ENCODE measurements at places on chromosomes 5 and 9. TPM values are rescaled to one million over a fixed set of nuclear protein-coding genes. Genes with fewer than 3 reads are reported as not detected.

Gene PGM5
- not detected for total RNA-seq

DNA sequence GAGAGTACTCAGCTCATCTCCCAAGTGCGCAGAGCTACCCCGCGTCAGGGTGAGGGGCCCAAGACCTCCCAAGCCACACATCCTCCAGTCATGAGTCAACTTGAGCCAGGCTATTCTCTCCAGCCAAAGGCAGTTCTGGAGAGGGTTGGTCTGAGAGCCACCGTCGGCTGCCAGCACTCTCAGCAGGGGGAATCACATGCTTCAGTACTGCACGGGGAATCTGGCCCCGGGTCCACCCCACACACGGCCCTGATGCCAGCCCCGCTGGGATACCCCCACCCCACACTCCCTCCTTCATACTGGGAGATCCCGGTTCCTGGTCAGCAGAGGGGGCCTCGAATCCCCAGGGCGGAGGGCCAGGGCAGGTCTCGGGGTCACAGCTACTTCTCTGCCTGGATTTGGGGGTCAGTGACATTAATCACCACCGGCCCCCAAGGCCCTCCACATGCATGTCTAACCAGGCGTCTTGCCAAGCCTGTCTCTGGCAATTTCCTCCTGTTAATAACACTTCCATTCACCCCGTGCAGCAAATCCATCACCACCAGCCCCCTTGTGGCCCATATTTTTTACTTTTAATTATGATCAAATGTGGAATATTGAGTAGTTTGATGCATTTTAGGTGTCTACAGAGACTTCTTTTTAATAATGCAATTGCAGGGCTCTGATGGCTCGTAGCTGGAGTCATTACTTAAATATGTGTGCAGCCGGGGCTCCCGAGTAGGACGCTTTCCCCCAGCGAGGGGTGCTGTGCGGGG, 102.9 kb upstream of the PPP1R26 start:
- H3K4me1 ChIP-seq = no peaks in the 10 kb centered on the region
- no peaks in the 10 kb centered on the region for H3K27me3 ChIP-seq
- no peaks in the 10 kb centered on the region for H3K36me3 ChIP-seq
- no peak overlapping the region for H3K4me3 ChIP-seq

DNA sequence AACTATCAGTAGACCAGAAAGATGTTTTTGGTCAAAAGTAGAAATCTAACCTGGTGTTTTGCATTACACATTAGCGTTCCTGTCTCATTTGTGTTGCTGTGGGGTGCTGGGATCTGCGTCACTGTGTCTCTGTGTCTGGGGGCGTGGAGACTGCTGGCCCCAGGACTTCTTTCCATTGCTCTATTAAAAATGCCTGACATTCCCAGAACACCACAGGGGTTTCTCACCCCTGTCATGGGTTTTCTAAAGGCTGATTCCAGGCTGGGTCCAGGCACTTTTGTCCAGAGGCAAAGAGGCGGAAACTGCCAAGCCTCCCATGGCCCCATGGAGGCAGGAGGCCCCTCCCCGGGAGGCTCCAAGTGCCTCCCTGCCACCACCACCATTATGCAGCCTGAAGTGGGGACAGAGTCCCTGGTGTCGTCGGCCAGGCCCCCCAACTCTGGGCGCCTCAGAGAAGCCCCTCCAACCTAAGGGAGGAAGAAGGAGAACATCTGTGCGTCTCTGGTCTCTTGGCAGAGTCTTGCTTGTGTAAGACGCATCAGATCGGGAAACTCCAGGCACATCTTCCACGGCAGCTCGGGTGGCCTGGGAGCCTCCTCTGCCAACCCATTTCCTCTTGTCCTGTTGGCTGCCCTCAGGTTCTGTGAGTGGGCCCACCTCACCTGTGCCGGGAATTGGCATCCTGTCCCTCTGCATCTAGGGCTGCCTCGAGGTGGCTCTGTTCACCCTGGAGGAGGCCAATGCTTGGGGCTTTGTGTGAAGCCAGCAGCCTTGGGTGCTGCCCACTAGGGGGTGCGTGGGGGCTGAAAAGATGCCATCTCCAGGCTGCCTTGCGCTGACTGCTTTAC, 13.8 kb upstream of the PLEKHG4B start:
- no peak overlapping the region for H3K4me3 ChIP-seq
- no peak overlapping the region for H3K27ac ChIP-seq
- peaks cover 7% of the 10 kb centered on the region for H3K27me3 ChIP-seq
- H3K36me3 ChIP-seq = no peaks in the 10 kb centered on the region

DNA sequence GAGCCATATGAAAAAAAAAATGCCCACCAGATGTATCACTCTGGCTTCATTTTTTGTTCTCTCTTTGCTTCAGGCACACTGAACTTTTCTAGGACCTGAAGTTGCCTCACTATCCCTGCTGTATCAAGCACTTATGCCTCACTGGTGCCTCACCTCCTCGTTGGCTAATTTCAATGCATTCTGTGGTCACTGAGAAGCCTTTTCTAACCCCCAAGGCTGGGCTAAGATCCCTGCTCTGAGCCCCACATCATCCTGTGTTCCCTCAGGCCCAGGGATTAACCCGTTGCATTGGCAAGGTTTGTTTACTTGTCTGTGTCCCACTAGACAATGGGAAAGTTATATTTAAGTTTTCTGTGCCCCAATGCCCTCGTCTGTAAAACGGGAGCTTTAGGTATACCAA, 362.7 kb downstream of the OSTF1 start:
- H3K27me3 ChIP-seq = peaks cover 8% of the 10 kb centered on the region
- no peak overlapping the region for H3K4me3 ChIP-seq
- no peaks in the 10 kb centered on the region for H3K4me1 ChIP-seq
- no peaks in the 10 kb centered on the region for H3K36me3 ChIP-seq

Measured in activated naive CD8-positive, alpha-beta T cell treated with anti-CD3 and anti-CD28 coated beads for 36 hours (primary cell).